ENCODE measurements at places on chromosomes 13 and 19. TPM values are rescaled to one million over a fixed set of nuclear protein-coding genes. Genes with fewer than 3 reads are reported as not detected.

DNA sequence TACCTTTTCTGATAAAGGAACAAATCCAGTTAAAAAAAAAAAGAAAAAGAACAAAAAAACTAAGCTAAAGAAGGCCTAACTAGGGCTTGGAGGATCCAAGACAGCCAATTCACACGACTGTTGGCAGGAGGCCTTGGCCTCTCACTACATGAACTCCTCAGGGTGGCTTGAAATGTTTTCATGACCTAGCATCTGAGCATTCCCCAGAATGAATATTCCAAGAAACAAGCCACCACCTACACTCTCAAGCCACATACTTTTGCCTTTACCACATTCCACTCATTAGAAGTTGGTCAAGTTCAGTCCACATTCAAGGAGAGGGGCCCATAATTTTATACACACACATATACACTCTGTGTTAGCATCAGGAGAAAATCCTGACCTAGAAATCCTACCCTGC, 97.6 kb upstream of the SIAH3 start:
- DNase-seq, result no peak

- no peak for DNase-seq
Observed at GRCh38 chr13:93446238-93446637, 219.6 kb downstream of the GPC6 start.

GRCh38 chr19:13099073-13099999, 3.3 kb downstream of the LYL1 start:
- peak; percentile 85 for DNase-seq

DNA sequence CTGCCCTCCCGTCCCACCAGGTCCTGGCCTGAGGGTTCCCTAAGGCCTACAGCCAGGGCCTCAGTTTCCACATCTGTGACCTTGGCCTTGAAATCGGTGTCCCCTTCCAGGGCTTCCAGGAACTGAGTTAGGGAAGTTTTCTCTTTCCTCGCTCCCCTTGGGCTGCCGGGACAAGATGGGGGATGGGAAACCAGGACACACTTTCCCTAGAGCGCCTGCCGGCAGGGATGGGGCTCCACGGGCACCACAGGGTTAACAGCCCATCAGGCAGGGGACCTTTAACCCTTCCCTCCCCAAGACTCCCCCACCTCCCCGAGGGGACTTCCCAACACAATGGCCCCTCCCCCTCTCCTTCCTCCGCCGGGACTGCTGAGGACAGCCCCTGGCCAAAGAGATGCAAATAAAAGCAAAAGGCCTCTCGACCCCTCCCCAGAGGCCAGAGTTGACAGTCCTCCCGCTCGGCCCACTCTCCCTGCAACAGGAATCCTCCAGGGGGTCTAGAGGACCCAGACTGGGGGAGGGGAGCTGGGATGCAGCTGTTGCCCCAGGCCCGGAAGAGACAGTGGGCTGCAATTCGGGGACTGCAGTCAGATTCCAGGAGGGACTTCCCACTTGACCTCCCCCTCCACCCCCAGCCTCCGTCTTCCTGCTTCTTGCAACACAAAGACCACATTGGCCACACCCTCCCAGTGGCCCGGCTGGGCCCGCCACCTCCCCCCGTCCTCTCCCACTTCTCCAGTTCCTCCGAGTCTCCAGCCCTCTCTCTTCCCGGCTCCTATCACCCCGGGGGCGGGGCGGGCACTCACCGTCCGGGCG, 3.4 kb downstream of the BBC3 start:
- DNase-seq, result peak; percentile 89

DNA sequence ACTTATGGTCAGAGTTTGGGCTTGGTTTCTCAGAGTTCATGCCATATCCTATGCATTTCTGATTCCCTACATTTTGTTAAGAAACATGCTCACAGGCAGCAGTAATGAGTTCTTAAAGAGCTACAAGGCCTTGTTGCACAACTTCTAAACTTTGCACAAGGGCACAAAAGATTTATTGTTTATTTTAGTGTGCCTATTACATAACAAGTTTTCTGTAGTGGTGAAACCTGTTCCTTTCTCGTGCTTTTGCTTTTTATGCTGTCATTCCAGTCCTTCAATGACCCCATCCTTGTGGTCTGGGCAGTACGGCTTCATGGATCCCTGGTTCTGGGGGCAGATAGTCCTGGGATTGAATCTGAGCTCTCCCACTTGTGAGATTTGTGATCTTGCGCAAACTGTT, 17.8 kb downstream of the ZNF507 start:
- no peak for DNase-seq

- no peak for DNase-seq
Observed at GRCh38 chr13:94516456-94516855, 37.0 kb upstream of the DCT start.

- no peak for DNase-seq
Observed at GRCh38 chr13:109671919-109672318, 114.5 kb downstream of the IRS2 start.

Gene SHC2
- total RNA-seq, result 11.4 TPM

GRCh38 chr19:35903550-35904179, 1.3 kb downstream of the HCST start:
- peak; percentile 86 for DNase-seq

GRCh38 chr13:101140936-101141335, 275.4 kb downstream of the NALCN start:
- DNase-seq, result no peak

GRCh38 chr13:37277007-37277406, 171.5 kb upstream of the CSNK1A1L start:
- DNase-seq, result no peak

GRCh38 chr13:80486402-80486801, 145.5 kb upstream of the SPRY2 start:
- DNase-seq, result no peak

- DNase-seq, result no peak
Observed at GRCh38 chr13:40780822-40781401, 8.5 kb upstream of the SLC25A15 start.

GRCh38 chr13:49604570-49604969, 19.2 kb upstream of the RCBTB1 start:
- no peak for DNase-seq
